ENCODE measurements at places on chromosomes 11 and 22.

- DNase-seq: peak; percentile 95
Measured at GRCh38 chr11:65574109-65574810, 1.6 kb upstream of the EHBP1L1 start.

- no peak for DNase-seq
Measured at GRCh38 chr11:61779666-61780525, 12.5 kb downstream of the TMEM258 start.

DNA sequence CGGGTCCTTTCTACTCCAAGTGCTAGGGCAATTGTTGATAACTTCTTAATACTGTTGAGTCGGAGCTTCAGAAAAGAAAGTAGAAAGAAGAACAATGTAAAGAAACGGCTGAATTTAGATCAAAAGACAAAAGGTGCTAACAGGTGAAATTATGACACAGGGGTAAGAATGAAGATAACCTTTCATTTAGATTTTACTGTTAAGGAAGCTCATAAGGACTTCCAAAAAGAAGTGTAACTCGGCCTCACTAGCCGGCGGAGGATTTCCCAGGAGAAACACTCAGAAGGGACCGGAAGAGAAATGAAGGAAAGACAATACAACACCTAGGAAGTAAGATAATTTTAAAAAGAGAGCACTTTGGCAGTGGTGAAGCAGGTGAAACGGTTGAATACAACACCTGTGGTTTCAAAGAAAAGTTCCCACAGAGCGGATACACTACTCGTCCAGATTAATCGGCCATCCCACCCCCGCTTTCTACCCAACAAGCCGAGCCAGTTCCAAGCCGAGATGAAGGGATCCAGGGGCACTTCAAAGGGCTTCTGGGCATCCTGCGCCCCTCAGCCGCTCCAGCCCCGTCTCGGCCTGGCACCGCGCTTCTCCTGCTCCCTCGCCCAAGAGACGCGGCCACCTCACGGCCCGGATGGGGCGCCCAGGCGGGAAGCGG lies 737 bp downstream of the PPP2R1B start:
- DNase-seq: no peak

GRCh38 chr22:33569559-33569958 lies 350.7 kb downstream of the LARGE1 start:
- DNase-seq: no peak

- peak; percentile 66 for DNase-seq
Measured at GRCh38 chr11:95256321-95256779, 25.3 kb upstream of the SESN3 start.

GRCh38 chr22:41524251-41524661 lies 20.0 kb downstream of the POLR3H start:
- no peak for DNase-seq

DNA sequence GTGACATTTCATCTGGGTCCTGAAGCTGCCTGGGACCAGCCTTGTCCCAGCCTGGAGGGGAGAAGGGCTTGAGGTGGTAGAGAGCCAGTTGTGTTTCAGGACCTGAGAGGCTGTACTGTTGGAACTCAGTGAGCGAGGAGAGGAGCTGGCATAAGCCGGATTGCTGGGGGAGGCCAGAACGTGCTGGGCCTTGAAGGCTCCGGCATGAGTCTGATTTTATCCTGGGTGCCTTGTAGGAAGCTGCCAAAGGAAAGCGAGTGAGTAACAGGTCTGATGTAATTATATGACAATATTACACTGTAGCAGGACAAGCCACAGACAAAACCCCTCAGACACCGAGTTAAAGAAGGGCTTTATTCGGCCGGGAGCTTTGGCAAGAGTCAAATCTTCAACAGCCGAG lies 17.2 kb downstream of the AP2A2 start:
- DNase-seq: no peak
